ENCODE measurements at places on chromosomes 11 and 22.

- no peak for DNase-seq
Measured at GRCh38 chr11:102920118-102920684, 35.3 kb downstream of the MMP13 start.

DNA sequence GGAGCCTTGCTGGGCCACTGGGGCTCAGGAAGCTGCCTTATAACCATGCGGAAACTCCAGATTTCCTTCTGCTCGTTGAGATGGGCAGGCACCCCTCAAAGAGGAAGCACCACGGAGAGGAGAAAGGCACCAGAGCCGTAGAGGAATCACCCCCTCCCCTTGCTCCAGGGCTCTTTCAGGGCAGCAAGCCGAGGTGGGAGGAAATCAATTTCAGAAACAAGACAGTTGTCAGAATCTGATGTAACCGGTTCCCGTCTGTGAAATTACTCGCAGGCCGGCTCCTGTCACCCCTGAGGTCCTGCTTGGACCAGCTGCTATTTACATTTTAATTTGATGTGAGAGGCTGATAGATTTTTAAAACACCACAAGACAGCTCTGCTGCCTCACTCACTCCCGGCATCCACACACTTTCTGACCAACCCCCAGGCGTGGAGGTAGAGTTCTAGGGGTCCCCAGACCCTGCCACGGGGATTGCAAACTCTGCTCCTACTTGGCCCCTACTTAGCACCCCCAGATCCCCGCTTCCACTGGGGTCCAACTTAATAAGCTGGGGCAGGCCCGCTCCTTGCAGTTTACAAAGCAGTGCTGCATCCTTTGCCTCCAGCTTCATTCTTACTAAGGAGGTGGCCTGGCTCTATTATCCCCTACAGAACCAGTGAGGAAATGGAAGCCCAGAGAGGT lies 162.5 kb downstream of the CEP164 start:
- DNase-seq = no peak

GRCh38 chr11:103035791-103036434 lies 56.0 kb downstream of the DCUN1D5 start:
- DNase-seq = peak; percentile 72

DNA sequence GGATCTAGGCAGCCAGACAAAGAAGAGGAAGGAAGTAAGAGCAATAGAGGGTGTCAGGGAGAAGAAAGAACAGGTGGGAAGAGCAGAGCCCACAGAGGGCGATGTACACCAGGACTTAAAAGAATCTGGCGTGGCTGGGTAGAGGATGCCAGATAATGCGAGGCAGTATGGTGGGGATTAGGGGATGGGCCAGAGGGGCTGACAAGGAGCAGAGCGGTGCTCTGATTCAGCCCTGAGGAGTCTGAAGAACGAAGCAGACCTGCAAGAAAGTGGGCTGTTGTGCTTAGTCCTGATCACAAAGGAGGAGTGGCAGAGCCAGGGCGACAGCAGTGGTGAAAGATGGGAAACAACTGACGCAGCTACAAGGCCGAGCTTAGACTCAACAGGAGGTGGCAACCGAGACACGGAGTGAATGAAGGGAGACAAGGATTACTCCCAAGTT lies 163.7 kb downstream of the LARGE1 start:
- no peak for DNase-seq

- DNase-seq = no peak
Measured at GRCh38 chr11:14981507-14981906, 9.4 kb upstream of the CALCA start.

DNA sequence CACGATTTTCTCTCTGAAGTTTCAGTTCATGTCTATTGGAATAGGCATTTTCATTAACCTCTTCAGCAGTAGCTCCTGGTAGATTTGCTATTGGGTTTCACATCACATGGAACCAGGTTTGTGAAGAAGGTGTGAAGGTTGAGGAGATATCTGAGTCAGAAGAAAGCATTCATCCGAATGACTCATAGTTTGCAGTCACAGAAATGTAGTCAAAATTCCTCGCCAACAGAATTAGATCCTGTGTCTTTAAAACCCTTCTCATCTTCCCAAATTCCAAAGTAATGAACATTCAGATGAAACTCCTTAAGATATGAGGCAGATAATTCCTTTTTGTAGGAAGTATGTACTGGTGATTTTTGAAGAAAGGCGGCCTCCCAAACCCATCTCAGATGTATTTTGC lies 125.0 kb upstream of the LARGE1 start:
- DNase-seq = no peak

- DNase-seq = peak; percentile 60
Measured at GRCh38 chr22:38187413-38188212, 6.0 kb upstream of the PLA2G6 start.

GRCh38 chr11:73203790-73204189 lies 14.3 kb upstream of the P2RY2 start:
- no peak for DNase-seq

DNA sequence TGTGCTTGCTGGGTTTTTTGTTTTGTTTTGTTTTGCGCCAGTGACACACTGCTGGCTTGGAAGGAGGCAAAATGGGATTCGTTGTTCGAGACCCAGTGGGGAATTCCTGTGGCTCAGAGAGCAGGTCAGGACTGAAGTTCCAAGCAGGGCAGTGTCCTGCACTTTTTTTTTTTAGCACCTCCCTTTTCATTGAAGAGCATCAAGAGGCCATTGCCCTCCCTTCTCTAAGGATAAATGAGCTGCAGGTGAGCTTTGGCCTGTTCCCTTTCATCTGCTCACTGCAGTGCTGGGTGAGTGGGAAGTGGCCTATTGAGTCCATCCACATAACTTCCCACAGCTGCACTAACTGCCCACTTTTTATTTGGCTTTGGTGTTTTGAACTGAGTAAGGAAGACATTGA lies 87.8 kb downstream of the ARHGAP42 start:
- no peak for DNase-seq

GRCh38 chr11:6077723-6078122 lies 29.8 kb upstream of the OR56B4 start:
- DNase-seq = no peak

DNA sequence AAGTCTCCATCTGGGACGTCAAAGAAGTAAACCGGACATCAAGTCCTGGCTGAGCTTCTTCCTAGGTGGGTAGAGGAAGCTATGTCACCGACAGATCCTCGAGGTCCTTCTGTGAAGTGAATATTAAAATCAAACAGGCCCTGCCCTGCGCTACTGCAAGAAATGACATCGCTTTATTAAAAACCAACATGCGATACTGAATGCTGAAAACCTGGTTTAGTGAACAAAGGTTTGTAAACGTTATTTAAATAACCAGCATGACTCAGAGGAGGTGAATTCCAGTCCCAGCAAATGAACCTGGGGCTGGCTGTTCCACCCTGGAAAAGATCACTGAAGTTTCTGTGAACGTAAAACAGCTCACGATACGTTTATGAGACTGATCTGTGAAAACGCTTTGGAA lies 645 bp downstream of the RTCB start:
- no peak for DNase-seq

DNA sequence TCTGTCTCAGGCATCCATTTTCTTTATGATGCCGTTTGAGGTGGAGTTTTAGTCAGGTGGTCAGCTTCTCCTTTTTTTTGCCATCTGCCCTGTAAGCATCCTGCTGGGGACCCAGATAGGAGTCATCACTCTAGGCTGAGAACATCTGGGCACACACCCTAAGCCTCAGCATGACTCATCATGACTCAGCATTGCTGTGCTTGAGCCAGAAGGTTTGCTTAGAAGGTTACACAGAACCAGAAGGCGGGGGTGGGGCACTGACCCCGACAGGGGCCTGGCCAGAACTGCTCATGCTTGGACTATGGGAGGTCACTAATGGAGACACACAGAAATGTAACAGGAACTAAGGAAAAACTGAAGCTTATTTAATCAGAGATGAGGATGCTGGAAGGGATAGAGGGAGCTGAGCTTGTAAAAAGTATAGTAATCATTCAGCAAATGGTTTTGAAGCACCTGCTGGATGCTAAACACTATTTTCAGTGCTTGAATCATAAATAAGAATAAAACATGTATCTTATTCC lies 10.9 kb upstream of the HBE1 start:
- DNase-seq = peak; percentile 5

DNA sequence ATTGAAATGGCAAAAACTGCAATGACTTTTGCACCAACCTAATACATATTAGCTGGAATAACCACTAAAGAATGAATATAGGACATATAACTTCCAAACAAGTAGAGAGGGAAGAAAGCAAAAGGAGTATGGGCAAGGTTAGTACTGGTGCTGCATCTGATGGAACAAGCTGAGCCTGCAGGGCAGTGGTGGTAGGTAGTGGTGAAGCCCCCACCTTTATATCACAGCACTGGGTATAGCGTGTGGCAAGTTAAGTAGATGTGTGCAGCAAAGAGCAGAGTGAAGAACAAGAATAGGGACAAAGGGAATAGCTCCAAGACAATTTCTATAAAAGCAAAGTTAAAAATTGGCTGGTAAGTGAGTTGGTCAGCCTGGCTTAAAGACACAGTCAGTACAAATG lies 62.3 kb downstream of the CTNND1 start:
- no peak for DNase-seq

DNA sequence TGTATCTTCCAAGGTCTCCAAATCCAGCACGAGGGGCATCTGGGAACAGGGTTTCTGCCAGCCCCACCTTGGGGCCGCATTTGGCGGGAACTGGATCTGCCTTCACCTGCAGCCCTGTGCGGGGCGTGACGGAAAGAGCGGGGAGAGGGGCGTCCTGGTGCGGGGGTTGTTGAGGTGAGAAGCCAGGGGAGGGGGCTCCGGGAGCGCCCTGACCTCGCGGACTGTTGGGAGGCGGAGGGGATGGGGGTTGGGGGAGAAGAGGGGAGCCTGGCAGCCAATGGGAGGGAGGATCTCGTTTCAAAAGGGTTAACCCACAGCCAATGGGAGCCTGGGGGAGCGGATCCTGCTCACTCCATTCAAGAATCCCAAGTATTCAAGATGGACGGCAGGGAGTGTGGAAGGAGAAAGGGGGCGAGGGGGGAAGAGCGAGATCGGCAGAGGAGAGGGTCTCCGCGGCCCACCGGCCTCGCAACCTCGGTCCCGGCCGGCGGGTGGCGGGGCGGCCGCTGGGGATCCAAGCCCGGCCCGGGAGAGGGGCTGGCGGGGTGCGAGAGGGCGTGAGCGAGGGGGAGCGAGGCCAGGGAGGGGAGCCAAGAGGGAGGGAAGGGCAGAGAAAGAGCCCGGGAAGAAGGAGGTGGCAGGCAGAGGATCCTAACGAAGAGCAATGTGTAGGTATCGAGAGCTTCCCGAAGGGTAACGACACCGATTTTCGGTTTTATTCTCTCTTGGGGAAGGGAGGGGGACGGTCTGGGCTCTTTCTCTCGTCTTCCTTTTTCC lies 11.5 kb downstream of the YPEL4 start:
- DNase-seq = no peak

DNA sequence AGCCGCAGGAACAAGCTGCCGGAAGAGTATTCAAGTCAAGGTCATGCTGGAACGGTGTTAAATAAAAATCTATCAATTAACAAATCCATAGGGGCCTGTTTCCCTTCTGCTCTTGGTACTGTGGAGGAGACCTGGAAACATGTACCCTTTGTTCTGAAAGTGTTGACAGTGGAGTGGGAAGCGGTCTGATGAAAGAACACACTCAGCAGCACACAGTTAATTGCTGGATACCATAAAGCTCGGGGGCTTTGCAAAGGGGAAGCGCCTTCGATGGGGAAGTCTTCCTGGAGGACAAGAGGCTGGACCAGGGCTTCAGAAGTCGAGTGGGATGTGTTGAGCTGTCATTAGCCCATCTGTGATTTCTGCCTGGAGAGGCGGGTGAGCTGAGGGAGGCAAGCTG lies 112.5 kb upstream of the CLPB start:
- DNase-seq = no peak

- peak; percentile 53 for DNase-seq
Measured at GRCh38 chr11:11841116-11841722, 553 bp upstream of the USP47 start.

DNA sequence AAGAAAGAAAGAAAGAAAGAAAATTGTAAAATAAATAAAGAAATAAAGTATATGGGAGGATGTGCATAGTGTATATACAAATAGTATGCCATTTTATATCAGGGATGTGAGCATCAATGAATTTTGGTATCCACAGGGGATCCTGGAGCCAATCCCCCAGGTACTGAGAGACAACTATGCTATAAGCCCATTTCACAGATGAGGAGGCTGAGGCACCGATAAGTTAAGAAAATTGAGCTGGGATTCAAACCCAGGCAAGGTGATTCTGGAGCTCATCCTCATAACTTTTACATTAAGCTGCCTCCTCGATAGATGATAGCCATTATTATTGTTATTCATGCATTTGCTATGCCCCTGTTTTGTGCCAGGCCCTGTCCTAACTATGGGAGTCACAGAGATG lies 47.0 kb upstream of the ACCSL start:
- DNase-seq = no peak

GRCh38 chr11:130519128-130519932 lies 70.9 kb downstream of the ADAMTS15 start:
- DNase-seq = no peak

GRCh38 chr11:86408845-86409244 lies 34.2 kb downstream of the CCDC81 start:
- no peak for DNase-seq

DNA sequence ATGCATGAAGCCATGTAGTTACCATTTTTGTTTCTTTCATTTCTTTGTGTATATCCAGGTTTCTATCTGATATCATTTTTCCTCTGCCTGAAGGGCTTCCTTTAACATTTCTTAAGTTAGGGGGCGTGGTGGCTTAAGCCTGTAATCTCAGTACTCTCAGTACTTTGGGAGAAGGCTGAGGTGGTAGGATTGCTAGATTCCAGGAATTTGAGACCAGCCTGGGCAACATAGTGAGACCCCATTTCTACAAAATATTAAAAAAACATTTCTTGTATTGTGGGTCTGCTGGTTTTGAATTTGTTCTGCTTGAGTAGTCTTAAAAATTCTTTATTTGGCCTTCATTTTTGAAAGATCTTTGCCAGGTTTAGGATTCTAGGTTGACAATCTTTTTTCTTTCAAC lies 5.5 kb upstream of the PACS1 start:
- no peak for DNase-seq

- no peak for DNase-seq
Measured at GRCh38 chr22:21030032-21030431, 2.3 kb downstream of the SLC7A4 start.

DNA sequence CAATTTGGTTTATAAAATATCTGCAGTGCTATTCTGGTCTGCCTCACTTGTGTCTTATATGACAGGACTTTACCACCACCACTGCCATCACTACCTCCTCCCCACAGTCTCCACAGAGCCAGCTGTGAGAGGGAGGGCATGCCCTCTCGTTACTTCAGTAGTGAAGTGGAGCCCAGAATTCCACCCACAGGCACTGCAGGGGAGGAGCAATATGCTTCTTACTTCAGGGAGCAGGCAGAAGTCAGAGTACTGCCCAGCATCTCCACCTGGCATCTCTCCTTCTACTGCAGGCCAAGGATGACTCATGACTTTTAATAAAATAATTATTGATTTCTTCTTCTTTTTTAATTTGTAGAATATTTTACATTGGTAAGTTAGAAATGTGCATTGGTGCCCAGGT lies 255.5 kb downstream of the DYNC2H1 start:
- DNase-seq = no peak

DNA sequence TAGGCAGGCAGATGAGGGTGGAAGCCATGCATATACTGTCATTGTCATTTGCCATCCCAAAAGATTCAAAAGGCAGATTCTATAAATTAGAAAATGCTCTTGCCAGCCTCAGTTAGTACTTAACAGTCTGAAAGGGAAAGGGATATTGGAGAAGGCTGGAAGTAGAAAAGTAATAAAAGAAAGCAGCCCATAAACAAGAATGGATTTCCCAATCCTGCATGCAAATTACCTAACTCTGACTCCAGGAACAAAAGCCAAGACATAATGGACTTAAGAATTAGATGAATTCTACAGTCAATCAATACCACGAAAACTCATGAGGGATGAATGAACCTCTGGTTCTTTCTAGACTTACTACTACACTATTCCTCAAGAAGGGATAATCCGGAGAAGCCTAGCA lies 5.9 kb downstream of the PAK1 start:
- no peak for DNase-seq

- no peak for DNase-seq
Measured at GRCh38 chr22:30701872-30702271, 7.2 kb downstream of the OSBP2 start.

All from NCI-H2081 (cell line).